ENCODE measurements at places on chromosomes 5 and 9.

DNA sequence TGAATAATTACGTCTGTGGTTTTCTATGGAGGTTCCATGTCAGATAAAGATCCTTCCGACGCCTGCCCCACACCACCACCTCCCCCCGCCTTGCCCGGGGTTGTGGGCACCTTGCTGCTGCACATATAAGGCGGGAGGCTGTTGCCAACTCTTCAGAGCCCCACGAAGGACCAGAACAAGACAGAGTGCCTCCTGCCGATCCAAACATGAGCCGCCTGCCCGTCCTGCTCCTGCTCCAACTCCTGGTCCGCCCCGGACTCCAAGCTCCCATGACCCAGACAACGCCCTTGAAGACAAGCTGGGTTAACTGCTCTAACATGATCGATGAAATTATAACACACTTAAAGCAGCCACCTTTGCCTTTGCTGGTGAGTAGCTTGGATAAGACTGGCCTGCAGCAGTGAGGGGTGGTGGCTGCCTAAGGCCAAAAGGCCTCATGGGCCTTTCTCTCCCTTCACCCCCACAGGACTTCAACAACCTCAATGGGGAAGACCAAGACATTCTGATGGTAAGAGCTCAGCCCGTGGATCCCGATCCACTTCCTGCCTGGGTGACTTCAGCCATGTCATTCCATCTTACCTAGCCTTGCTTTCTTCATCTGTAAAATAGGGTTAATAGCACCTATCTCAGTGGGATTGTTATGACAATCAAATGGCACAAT is at the start of gene IL3:
IL3 (plus strand) TSS at position 155 of the 661 bp plus-strand sequence; CDS start at position 207, 52 bp downstream.
- peak; percentile 9 for DNase-seq

DNA sequence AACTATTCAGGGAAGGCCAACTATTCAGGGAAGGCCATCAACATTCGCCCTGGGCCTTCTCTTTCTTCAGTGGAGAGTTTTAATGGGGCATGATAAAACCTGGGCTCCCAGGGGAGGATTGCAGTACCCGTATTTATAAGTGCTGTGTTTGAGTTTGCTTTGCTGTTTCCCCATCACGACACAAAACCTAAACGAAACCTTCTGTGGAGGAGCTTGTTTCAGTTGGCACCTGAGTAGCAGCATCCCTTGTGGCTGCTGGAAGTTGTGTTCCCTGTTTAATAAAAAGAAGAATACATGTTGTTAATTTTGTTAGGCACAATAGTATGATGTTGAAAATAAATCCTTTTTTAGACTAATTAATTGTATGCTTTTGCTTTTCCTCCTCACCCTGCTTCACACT is 8.3 kb downstream of the WDR31 start:
- no peak for DNase-seq

DNA sequence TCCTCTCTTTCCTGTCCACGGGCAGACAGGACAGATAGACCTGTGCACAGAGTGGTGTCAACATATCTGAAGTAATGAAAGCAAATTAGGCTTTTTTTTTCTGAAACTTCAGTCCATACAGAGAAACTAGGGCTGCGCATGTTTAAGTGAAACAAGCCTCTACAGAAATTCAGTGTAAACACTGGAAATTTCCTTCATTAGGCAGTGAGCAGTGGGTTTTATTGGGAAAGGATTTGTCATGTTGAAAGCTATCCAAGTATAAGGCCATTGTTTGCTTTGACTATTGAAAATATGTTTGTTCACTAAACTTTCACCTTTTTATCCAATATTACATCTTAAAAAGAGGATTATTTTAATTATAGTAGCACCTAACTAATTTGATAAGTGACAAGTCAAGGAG is 161.2 kb downstream of the AOPEP start:
- DNase-seq, result no peak

DNA sequence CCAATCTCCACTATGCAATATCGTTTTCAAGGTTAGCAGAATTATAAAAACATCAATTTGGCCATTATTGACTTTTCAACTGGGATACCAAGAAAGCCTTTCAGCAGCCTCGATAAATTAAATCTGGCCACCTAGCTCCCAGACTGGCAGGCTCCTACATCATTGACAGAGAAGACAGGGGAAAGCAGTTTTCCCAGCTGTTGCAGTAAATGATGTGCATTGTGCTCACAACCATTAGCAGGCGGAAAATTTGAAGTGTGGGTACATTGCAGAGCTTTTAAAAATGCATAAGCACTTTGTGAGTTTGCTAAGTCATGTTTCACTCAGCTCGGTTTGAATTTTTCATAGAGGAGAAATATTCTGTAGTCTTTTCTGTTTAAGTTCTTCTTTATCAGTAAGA is 297.9 kb downstream of the KCTD16 start:
- DNase-seq, result no peak

DNA sequence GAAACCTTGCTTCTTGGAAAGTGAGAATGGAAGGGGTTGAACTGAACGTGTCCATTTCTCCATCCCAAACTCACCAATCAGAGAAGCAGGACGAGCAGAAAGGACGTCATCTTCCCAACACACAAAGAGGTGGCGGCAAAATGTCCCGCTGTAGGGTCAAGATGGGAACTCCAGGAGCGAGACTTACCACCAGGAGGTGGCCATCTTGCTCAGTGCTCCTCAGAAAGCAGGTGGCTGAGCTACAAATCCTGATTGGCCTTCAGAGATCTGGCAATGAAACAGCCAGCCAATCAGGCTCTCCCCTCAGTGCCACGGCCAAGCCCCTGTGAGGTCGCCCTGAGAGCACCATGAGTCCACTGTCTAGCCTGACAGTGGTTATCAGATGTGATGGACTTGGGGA is 259.0 kb downstream of the NDUFS4 start:
- no peak for DNase-seq

DNA sequence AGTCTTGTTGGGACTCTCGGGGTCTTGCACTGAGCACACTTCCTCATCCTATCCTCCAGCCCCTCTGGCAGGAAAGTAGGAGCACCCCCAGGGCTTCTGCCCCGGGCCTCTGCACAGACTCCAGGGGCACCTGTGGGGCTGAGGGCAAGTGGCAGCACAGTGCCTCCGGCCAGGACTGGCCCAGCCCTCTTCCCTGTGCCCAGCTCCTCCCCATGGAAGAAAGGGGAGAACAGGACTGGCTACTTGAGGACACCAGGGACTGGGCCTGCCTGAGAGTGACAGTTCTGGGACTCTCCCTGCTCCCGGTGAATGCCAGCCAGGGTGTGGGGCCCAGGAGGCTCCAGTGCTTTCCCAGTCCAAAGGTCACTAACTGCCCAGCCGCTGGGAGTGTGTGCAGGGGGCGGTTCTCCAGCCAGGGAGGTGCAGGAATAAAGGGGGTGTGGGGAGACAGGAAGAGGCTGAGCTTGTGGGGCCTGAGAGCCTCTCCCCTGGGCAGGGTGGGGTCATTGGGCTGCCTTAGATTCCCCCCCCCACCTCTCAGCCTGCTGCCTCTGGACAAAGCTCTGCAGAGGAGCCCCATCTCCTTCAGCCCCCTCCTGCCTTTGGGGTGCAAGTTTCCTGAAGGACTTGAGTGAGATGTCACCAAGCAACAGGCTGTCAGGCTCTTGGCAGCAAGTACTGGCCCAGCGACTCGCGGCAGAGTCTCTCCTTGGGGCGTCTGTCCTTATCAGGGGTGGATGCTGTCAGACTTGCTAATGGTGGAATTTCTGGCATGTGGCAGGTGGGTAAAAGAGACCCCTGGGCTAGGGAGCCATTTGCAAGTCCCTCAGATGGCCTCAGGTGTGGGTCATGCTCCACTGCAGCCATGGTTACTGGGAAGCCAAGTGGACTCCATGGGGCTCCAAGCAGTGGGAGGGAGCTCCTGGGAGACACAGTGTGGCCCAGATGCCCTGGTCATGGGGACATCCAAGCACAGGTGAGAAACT is 19.1 kb upstream of the JADE2 start:
- DNase-seq, result no peak

DNA sequence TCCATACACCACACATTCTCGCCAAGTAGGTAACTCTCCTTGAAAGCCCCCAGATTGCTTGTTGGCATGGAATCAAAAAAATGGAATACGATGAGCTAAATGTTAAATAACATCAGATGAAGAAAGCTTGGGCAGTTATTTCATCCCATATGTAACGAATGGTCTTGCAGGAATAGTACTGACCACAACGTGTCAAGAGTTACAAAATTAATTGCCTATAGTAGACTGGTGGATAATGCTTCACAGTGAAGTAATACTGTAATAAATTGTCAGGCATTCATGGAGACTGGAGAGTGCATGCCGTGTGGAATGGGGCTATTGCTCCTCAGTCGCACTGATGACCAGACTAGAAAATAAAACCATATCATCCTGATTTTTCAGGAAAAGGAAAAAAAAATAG is 1628.7 kb downstream of the MAT2B start:
- DNase-seq, result no peak

GRCh38 chr5:136886608-136887007 is 521.3 kb upstream of the TRPC7 start:
- no peak for DNase-seq

DNA sequence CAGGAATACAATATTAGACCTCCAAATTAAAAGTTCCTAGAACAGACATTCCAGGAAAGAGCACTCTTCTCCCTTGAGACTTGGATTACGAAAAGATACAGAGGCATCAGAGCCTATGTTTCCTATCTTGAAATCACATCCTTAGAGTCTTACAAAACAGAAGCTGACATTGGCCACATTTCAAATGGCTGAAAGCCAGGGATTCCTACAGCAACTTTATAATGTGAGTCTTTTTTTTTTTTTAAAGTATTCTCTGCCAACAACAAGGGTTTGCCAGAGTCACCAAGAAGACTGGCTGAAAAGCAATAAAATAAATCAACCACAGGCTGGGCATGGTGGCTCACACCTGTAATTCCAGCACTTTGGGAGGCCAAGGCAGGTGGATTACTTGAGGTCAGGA is 63.1 kb downstream of the TRPM6 start:
- DNase-seq, result no peak

DNA sequence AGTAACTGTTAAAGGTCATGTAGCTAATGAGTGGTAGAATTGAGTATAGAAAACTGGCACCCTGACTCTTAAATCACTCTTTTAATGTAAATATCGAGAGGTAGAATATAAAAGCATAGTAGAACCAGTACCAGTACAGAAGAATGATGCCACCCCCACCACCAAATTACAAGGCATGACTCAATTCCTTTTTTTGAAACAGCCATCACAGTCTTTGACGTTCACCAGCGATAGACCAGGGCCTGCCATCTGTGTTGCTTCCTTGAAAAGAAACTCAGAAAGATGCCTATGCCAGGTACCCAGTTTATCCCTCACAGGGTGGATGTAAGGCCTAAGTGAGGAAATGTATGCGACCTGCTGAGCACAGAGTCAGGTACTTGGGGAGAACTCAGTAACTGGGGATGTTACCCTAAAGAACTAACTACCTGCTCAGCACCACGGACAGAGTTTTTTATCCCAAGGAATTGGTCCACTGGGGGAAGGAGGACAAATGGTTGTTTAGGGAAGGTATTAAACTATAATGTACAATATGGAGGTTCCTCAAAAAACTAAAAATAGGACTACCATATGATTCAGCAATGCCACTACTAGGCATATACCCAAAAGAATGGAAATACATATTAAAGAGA is 116.5 kb downstream of the BRINP1 start:
- DNase-seq, result no peak

DNA sequence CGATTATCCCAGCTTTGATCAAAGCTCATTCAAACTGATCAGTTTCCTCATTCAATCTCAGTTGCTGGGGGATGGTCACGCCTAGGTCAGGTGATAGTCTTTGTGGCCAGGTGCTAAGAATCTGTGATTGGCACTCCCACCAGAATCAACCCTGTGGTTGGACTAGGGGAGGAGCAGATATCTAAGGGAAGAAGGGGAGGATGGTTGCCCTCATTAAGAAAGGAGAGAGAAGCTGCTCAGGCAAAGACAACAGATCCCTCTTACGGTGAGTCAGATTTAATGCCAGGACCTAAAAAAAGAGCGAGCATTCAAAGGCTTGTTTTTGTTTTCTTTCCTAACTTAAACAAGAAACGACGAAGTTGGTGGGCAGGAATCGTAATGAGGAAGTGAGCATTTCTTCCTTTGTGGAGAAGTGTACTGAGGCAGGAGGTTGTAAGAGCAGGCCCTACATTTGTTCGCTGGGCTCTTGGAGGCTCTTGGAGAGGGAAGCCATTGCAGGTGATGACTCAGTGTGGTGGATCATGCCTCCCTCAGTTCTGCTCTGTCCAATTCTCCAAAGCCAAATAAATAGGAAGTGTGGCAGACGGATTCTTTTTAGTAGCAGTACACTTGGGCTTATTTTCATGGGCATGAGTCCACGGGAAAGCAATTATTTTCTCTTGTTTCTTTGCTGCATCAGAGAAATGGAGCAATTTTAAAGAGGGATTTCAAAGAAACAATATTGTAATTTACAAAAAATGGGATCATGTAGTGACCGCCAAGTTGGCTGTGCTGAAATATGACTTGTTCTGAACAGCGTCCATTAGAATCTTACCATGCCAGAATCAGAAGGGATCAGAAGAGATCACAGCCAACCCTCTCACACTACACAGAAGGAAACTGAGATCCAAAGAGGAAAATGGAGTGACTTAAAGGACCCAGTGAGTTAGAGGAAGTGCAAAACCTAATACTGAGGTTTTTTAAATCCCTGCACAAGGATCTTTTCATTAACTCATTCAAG is 18.7 kb upstream of the TGFBR1 start:
- no peak for DNase-seq

GRCh38 chr5:88860501-88860900 is 22.5 kb downstream of the MEF2C start:
- no peak for DNase-seq

DNA sequence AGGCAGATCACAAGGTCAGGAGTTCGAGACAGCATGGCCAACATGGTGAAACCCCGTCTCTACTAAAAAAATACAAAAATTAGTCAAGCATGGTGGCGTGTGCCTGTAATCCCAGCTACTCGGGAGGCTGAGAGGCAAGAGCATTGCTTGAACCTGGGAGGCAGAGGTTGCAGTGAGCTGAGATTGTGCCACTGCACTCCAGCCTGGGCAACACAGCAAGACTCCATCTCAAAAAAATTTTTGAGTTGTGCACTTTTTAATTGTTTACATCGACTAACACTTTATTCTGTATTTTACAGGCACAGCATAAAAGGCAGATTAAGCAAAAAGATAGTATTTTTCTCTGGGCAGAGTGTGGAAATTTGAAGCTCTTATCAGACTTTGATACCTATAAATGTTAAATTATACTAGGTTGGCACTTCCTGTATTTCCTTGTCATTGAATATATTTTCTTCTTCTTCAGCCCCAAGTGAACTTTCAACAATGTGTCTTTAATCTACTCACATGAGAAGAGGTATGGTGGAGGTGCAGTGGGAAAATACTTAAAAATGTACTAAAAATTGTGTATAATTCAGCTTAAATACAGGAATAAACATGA is 180.6 kb upstream of the ELL2 start:
- DNase-seq, result no peak

GRCh38 chr9:38233796-38234355 is 158.6 kb upstream of the ALDH1B1 start:
- no peak for DNase-seq

GRCh38 chr5:149429839-149430721 is 51.0 kb upstream of the IL17B start:
- DNase-seq, result no peak

- no peak for DNase-seq
Measured at GRCh38 chr9:95067057-95067456, 250.5 kb downstream of the FANCC start.
